ENCODE measurements at places on chromosomes 1 and 21.

DNA sequence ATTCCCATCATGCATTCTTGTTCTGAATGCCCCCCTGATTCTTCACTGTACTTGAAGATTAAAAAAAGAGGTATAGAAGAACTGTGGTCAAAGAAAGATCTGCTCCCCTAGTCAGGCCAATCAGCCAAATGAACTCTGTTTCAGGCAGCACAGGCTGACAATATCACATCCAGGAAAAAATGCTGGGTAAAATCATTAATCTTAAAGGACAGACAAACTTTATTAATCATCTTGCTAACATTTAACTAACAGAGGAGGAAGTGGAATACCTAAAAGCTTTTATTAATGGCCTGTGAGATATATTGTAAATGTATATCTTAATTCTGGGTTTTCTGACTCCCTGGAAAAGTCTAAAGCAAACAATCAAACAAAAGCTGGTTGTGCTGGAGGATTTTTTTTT is 660.5 kb upstream of the PRMT6 start:
- DNase-seq: no peak

DNA sequence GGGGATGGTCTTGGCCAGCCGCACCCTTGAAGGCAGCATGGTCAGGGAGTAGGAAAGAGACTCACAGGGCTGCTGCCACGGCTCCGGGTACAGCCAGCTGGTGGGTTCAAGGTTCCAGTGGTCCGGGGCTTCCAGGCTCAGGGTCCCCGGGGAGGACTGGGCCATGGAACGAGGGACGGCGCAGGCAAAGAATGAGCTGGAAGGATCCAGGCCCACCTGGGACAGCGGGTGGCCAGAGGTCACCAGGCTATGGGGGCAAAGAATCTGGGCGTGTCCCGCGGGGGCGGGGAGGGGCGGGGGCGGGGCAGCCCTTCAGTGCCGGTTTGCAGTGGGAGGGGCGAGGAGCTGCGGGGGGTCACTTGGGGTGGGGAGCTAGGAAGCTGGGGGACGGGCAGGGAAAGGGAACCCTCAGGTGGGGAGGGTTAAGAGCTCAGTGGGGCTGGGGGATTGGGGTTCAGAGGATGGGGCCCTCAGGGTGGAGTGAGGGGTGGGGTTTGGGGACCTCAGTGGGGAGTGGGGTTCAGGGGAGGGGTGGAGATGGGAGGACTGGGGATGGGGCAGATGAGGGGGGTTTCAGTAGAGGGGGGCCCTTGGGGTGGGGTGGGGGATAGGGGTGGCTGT is at the start of gene DNMT3L:
Gene DNMT3L (minus strand): TSS at position 223 of the 621 bp plus-strand sequence. CDS start 638 bp downstream, outside the sequence.
- no peak for DNase-seq

- DNase-seq: no peak
These were observed 122.3 kb downstream of the ESRRG start for GRCh38 chr1:216600730-216601609.

- DNase-seq: no peak
These were observed 65.0 kb downstream of the LBR start for GRCh38 chr1:225362805-225363204.

DNA sequence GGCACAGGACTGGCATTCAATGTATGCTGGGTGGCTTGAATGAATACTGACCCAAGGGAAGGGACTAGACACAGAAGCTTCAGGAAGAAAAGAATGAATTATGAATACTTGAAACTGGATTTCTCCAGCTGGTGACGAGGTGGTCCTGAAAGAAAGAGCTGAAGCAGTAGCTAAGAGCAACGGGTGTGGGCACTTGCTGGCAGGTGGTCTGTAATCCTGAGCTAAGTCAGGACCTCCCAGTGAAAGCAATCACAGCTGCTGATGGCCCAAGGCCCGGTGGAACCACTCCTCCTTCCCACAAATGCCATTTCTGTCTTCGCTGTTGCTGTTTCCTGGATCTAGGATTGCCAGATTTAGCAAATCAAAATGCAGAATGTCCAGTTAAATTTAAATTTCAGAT is 47.0 kb downstream of the NEK2 start:
- no peak for DNase-seq

- DNase-seq: no peak
These were observed 10.0 kb upstream of the DNMT3L start for GRCh38 chr21:44271558-44272283.

DNA sequence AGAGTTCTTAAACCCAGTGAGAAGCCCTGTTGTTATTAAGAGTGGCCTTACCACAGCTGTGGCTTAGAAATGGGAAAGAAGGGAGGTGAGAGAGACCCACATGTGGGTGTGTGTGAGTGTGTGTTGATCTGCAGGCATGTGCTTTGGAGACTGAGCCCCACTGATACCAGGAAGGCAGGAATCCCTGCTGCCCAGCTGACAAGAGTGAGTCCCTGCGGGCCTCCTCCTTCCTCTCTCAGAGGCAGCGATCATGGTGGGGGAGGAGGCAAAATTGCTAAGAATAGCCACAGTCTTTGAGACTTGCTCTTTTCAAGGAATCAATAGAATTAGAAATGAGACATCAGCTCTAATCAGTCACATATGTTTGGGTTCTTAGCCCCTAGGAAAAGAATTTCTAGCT is 87.0 kb upstream of the WARS2 start:
- DNase-seq: no peak
